ENCODE measurements at places on chromosomes 13 and 19.

- DNase-seq = no peak
Observed at GRCh38 chr13:93740334-93740733, 513.7 kb downstream of the GPC6 start.

DNA sequence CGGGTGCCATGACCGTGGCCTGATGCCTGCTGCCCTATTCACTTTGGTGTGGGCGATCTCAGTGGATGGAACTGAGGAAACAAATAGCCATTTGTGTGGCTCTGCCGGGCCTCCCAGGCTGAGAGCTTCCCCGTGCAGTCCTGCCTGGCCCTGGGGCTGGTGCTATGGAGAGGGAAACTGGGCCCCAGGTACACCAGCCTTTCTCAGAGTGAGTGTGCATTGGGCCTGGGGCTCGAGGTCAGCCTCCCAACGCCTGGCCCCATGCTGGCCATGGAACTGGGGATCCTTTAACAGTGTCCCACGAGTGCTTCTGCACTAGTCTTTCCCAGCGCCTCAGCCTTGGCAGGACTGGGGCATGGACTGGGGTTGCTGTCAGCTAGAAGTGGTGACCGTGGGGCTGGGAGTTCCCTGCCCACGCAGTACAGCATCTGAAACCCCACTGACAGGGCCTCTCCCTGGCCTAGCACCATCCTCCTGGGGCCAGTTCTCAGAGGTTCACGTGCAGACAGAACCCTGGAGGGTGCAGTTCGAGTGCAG is 10.5 kb downstream of the PLEKHF1 start:
- DNase-seq = no peak

- no peak for DNase-seq
Observed at GRCh38 chr13:25151626-25152195, 20.4 kb downstream of the AMER2 start.

- no peak for DNase-seq
Observed at GRCh38 chr19:2550431-2551171, 74.7 kb downstream of the GADD45B start.

DNA sequence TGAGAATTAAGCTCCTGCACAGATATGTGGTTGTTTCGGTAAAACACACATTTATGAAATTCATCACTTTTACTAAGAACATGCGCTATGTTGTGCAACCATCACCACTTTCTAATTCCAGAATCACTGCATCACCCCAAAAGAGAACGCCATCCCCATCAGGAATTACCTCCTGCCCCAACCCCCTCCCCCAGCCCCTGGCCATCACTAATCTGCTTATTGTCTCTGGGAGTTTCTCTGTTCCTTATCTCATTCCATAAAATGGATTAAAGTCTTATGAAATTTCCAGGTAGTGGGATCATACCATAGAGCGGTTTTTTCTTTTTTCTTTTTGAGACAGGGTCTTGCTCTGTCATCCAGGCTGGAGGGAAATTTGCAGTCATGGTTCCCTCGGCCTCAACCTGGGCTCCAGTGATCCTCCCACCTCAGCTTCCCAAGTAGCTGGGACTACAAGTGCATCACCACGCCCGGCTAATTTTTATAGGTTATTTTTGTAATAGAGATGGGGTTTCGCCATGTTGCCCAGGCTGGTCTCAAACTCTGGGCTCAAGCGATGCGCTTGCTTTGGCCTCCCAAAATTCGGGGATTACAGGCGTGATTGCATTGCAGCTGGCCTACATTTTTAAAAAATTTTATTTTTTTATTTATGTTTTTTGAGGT is 3.5 kb downstream of the ZSCAN5B start:
- DNase-seq = no peak

GRCh38 chr19:3770136-3770999 is 1.7 kb downstream of the RAX2 start:
- DNase-seq = no peak

DNA sequence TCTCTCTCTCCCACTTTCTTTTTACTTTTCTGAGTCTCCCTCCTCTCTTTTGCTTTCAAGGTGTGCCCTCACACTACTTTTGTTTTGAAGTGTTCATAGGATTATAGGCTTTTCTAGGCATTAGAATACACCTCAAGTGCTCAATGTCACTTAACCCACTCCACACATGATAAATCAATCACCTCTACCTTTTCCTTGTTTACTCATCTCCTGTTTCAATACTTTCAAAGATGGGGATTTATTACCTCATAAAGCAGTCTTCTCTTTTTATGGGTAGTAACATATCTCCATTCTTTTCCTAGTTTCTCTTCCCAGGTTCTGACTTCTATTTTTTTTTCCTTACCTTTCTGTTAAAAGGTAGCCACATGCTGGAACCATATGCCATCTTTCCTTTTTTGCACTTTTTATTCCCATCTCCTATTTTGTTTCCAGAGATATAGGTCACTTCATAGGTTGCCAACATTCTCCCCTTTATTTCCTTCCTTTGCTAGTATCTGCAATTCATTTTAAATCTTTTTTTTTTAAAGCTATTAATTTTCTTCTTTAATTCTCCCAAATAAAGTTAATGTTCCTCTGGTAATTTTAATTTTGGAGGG is 137.6 kb upstream of the SLC10A2 start:
- no peak for DNase-seq

DNA sequence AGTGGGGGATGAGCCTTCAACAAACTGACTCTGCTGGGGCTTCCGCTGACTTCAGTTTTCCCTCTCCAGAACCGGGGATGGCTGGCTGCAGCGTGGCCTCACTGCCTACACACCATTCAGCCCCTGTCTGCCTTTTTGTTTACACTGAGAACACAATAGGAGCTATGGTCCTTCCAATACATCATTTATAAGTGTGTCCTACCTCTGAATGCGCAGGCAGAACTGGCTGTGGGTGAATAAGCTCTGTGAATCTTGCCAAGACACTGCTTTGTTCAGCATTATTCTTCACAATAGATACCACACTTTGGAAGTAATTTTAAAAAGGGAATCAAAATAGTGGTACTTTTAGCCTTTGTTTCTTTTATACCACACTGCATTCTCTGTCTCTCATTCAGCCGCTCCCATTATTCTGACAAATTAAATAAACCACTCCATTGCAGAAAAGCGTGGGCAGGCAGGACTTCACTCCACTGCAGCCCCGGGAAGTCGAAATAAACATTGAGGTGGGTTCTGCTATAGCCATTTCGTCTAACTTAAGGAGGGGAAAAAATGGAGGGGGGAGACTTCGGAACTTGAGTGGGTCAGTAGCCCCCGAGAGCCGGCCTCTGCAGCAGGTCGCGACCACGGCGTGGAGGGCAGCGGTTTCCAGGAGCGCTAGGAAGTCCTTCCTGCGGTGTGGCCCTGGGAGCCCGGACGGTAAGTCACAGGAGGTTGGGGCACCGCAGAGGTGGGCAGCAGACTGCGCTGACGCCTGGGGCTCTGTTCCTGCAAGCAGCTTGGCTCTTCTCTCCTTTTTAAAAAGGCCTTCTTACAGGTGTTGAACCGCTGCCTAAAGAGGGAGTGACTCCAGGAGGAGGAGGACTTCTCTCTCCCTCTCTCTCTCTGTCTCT is 94.8 kb upstream of the SOX1 start:
- no peak for DNase-seq

DNA sequence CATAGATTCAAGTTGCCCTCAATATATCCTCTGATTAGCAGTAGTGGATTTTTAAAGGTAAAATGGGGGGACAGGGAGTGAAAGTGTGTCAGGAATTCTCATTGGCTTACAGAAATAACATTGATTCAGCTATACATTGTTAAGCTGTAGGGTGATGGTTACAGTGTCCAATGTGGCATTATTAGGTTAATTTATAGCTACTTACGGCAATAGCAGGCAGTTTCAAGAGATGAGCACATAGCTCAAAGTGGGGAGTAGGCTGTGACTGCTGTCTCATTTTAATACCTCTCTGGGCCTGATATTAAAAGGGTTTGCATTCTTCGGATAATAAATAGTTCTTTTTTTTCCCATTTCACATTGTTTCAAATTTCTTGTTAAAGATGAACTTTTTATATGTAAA is 34.6 kb downstream of the PAN3 start:
- DNase-seq = no peak

- DNase-seq = no peak
Observed at GRCh38 chr13:85709072-85709471, 90.1 kb downstream of the SLITRK6 start.

DNA sequence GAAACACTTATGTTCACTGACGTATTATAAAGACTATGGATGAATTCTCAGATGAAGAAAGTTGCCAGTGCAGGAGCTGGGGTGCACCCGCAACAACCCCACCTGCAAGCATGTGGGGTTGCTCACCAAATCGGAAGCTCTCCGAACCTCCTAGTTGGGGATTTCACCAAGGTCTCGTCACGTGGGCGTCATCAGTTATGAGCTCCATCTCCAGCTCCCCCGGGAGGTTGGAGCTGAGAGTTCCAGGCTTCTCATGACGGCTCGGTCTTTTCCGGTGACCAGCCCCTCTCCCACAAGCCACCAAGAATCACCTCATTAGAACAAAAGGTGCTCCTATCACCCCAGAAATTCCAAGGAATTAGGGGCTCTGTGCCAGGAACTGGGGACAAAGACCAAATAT is 46.1 kb upstream of the TUBGCP3 start:
- DNase-seq = no peak

GRCh38 chr19:6519289-6519688 is 11.5 kb upstream of the TNFSF9 start:
- no peak for DNase-seq

- no peak for DNase-seq
Observed at GRCh38 chr13:36817996-36818803, 822 bp upstream of the RFXAP start.

DNA sequence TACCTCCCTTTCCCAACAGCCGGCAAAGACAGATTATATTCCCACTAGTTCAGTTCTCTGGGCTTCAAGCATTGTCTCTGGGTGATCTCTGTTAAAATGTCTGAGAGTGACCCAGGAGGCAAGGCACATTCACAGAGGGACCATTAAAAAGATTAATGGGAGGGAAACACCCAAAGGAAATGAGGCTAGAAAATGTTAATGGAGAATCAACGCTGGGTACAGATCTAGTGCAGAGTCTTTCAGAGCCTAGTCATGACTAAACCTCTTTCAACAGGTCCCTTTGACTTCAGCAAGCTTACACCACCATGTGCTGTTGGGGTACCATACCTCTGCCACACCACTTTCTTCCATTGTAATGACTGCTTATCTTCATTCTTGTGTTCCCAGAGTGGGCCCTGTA is 358.6 kb downstream of the DCT start:
- DNase-seq = no peak

- DNase-seq = no peak
Observed at GRCh38 chr13:48500652-48501197, 32.2 kb downstream of the RCBTB2 start.

GRCh38 chr19:8468761-8469373 is 24.1 kb downstream of the HNRNPM start:
- DNase-seq = no peak

- no peak for DNase-seq
Observed at GRCh38 chr19:30634996-30635975, 263.1 kb downstream of the ZNF536 start.

GRCh38 chr19:2517881-2518601 is 42.1 kb downstream of the GADD45B start:
- no peak for DNase-seq

DNA sequence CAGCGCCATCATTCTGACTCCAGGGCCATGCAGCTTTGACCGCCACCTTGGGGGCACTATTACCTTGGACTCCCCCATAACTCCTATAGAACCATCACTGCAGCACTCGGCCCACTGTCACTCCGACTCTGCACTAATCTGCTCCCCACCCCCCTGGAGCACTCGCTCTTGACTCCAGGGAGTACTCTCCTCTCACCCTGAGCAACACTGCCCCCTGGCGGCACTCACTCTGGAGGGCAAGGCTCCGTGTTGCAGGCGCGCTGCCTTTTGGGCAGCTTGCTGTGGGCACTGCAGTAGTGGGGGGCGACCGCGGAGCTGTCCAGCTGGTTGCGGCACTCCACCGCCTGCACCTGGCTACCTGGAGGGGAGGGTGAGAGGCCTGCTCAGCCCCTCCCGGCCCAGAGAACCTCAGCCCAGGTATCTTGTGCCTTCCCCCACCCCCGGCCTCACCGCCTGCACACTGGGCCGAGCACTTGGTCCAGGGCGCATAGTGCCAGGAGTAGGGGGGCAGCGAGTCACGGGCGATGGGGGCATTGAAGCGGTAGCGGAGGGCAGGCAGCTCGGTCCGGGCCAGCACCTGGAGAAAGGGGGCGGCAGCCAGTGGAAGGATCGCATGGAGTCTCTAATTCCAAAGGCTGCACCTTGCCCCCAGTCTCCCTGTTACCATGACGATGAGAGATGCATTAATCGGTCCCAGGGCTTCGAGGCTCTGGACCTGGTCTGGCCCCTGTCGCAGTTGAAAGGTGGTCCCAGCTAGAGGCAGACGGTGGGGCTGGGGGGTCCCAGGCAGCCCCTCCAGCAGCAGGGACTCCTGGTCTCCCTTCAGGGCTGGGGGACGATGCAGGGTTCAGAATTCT is 8.9 kb upstream of the MYO1F start:
- peak; percentile 65 for DNase-seq

- no peak for DNase-seq
Observed at GRCh38 chr19:8457209-8457608, 12.4 kb downstream of the HNRNPM start.

- DNase-seq = no peak
Observed at GRCh38 chr19:34722353-34722752, 11.7 kb upstream of the ZNF181 start.

DNA sequence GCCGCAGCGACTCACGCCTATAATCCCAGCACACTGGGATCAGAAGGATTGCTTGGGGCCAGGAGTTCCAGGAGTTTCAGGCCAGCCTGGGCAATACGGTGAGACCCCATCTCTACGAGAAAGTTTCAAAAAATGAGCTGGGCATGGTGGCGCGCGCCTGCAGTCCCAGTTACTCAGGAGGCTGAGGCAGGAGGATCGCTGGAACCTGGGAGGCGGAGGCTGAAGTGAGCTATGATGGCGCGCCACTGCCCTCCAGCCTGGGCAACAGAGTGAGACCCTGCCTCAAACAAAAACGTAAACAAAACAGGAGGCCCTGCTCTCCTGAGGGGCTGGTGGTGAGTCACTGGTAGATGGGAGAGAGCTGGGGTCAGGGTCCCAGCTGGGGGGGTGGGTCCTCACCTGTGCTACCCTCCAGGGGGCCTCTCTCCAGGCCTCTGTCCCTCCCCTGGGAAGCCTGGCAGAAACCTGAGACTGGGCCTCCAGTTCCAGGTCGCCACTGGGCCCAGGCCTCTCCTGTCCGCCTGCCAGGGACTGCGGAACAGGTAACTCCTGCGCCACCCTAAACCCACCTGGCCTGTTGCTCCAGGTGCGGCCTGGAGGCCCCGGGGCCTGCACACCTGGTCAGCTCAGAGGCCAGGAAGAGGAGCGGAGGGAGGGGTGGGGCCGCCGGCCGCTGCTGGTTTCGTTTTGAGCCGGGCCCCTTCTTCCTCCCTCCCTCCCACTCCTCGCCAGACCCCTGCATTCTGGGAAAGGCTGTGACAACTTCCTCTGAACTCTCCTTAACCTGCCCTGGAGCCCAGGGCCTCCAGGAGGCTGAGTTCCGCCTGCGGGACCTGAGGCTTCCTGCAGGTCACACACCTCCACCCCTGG is 17.2 kb upstream of the ZBTB7A start:
- DNase-seq = no peak

All from stimulated activated CD4-positive, alpha-beta T cell treated with anti-CD3 and anti-CD28 coated beads, Interleukin-2, amount 100 ng/mL, for 48 hours (primary cell).